ENCODE measurements at places on chromosomes 16 and 17. TPM values are rescaled to one million over a fixed set of nuclear protein-coding genes. Genes with fewer than 3 reads are reported as not detected.

Gene ITGA2B
- total RNA-seq, result 2.0 TPM

Gene SMIM5
- 2.2 TPM for total RNA-seq

Gene ASB16
- not detected for total RNA-seq

Gene TMEM204
- 33.1 TPM for total RNA-seq

Gene DPEP3
- total RNA-seq, result not detected

Gene PRSS8
- 26.0 TPM for total RNA-seq

Gene CES3
- total RNA-seq, result 0.98 TPM

Gene MYOCD
- 26.5 TPM for total RNA-seq

Gene TBX21
- total RNA-seq, result 2.9 TPM

Data from vagina (tissue), 2 donors.